ENCODE measurements at places on chromosomes 5 and 9.

GRCh38 chr5:126695091-126695490 lies 81.8 kb upstream of the LMNB1 start:
- DNase-seq, result no peak

DNA sequence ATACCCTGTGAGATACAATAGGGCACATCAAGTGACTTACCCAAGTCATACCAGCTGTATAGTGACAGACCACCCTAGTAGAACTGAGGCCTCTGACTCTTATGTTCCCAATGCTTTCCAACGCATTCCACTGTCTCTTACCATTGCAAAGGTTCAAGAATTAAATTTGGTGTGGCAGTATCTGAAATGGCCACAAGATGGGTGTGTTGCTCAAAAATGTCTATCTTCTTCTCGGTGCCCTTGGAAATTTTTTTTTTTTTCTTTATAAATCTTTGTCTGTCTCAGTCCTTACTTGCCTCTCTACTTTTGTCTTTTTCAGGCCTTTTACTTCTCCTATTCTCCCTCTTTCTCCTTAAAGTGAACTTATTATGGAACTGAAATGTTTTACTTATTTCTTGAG lies 48.4 kb downstream of the GPR21 start:
- no peak for DNase-seq

DNA sequence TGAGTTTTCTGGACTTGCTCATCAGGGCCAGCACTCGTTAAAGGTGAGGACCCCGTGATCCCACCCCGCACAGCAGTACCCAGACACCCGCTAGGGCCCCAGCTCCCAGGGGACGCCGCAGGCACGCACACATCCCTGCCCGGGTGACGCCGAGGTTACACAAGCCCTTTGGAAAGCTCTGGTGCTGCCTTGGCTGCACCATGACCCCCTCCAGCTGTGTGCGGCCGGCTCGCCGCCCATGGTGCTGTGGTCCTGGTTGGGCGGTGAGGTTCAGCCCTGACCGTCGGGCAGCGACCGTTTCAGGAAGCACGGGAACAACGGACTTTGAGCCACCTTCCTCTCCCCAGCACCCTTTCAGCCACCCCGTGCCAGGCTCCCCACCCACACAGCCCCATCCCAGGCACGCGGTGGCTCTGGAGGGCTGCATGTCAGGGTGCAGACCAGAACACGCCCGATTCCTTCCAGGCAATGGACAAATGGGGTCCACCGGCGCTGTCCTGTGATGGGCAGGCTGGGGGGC lies 7.5 kb upstream of the SLC12A7 start:
- no peak for DNase-seq

- DNase-seq, result no peak
Measured at GRCh38 chr9:128887914-128888350, 6.0 kb downstream of the LRRC8A start.
